ENCODE measurements at places on chromosomes 2 and 18. TPM values are rescaled to one million over a fixed set of nuclear protein-coding genes. Genes with fewer than 3 reads are reported as not detected.

The NEU2 gene
- polyA plus RNA-seq, result not detected

DNA sequence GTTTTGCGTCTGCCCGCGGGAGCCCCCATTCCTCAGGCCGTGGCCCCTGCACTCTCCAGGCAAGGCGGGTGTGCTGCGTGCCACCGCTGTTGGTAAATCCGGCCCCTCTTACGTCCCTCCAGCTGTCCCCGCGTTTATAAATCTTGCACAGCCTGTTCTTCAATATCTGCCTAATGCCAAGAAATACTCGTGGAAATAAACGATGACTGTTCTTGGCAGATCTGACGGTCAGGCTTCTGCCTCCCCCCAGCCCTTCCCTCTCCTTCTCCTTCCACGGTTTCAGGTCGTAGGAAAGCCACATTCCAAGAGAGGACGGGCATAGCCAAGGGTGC, 20.5 kb downstream of the ODC1 start:
- H3K4me1 ChIP-seq, result no peaks in the 10 kb centered on the region
- H3K36me3 ChIP-seq, result no peaks in the 10 kb centered on the region
- peaks cover 17% of the 10 kb centered on the region for H3K27me3 ChIP-seq
- no peak overlapping the region for H3K4me3 ChIP-seq

DNA sequence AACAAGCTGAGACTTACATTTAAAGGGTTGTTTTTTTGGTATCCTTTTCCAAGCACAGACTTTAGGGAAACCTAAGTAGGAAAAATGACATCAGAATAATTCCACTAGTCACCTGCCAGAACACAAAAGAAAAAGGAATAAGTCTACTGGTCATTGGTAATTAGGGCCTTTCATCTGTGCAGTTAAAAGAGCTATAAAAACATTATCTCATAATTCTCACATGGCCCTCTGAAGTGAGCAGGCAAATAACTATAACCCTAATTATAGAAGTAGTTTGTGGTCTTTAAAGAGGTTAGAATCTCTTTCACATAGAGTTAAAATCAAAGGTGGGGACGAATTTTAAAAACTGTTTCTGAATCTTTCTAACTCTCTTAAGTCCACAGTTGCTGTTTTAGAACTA, 111.1 kb upstream of the B3GNT2 start:
- no peaks in the 10 kb centered on the region for H3K36me3 ChIP-seq
- H3K4me3 ChIP-seq, result no peak overlapping the region
- no peak overlapping the region for H3K27ac ChIP-seq
- H3K27me3 ChIP-seq, result no peaks in the 10 kb centered on the region
- no peak for DNase-seq
- no peaks in the 10 kb centered on the region for H3K4me1 ChIP-seq

DNA sequence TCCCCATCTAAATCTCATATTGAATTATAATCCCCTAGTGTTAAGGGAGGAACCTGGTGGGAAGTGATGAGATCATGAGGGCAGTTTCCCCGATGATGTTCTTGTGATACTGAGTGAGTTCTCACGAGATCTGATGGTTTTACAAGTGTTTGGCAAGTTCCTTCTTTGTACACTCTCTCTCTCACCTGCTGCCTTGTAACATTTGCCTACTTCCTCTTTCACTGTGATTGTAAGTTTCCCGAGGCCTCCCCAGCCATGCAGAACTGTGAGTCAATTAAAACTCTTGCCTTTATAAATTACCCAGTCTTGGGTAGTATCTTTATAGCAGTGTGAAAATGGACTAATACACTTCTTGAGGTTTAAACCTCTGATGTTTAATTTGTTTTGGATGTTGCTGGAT, 177.5 kb downstream of the CD8B2 start:
- no peaks in the 10 kb centered on the region for H3K36me3 ChIP-seq
- H3K4me1 ChIP-seq, result no peaks in the 10 kb centered on the region
- H3K27me3 ChIP-seq, result no peaks in the 10 kb centered on the region
- no peak overlapping the region for H3K4me3 ChIP-seq
- no peak for DNase-seq

The CCDC148 gene
- 0.10 TPM for polyA plus RNA-seq

DNA sequence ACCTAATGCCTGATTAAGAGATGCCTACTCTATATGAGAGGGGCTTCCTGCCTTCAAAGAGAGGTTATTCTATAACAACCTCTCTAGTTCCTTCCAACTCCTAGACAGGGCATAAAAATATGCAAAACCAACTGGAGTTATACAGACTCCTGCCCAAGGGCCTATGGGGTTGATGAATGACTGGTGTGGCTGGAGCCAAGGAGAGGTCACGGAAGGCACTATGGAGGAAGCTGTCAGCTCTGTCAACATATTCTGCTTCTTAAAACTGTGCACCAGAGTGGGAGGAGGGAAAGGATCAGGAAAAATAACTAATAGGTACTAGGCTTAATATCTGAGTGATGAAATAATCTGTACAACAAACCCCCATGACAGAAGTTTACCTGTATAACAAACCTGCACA, 120.9 kb upstream of the CDC42EP3 start:
- DNase-seq, result no peak
- no peaks in the 10 kb centered on the region for H3K36me3 ChIP-seq
- no peak overlapping the region for H3K27ac ChIP-seq
- H3K4me3 ChIP-seq, result no peak overlapping the region
- H3K4me1 ChIP-seq, result peaks cover 32% of the 10 kb centered on the region

DNA sequence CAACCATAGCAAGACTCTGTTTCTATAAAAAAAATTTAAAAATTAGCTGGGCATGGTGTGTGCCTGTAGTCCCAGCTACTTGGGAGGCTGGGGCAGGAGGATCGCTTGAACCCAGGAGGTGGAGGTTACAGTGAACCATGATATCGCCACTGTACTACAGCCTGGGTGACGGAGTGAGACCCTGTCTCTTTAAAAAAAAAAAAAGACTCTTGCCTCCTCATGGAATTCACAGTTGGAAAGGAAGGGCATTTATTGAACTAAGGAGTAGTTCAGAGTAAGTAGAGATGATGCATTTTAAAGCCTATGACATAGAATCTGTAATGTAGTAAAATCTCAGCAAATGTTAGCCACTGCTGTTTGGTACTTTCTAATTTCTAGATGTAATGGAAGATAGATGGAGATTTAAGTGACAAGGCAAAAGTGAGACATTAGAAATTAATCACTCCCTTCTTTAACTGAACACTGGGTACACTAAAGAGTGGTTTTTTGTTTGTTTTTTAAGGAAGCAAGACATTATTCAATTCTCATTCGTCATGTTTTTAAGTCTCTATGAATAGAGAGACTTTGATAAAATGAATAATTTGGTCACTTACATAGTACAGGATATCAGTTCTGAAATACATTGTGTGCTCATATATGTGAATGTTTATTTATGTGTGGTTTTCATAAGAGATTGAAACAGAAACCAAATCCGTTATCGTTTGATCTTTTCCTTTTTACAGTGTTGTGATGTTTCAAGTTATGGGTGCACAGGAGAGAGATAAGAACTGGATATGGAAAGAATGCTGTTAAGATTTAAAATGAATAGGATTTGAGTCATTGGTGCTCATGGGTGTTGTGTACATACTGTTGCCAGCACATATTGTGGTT, 186.1 kb upstream of the STON1 start:
- peaks cover 43% of the 10 kb centered on the region for H3K4me1 ChIP-seq
- no peak for DNase-seq
- no peaks in the 10 kb centered on the region for H3K27me3 ChIP-seq

GRCh38 chr2:160322320-160322719, 122.2 kb upstream of the ITGB6 start:
- DNase-seq, result no peak
- no peak overlapping the region for H3K4me3 ChIP-seq
- H3K27me3 ChIP-seq, result no peaks in the 10 kb centered on the region
- peaks cover 45% of the 10 kb centered on the region for H3K4me1 ChIP-seq
- no peak overlapping the region for H3K27ac ChIP-seq

DNA sequence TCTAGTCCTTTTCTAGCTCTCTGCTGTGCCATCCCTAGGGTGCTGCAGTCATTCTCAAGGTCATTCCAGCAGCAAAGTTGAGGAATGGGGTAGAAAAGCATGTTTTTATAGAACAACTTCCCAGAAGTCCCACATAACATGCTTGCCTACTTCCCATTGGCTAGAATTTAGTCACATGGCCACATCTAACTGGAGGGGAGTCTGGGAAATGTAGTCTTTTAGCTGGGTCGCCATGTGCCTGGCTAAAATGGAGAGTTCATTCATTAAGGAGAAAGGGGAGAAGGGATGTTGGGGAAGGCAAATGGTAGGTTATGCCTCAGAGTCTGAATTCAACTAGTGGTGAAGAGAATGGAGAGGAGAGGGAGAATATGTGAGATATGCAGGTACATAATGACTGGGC, 85.7 kb downstream of the SLC4A3 start:
- H3K4me1 ChIP-seq, result peaks cover 15% of the 10 kb centered on the region
- no peaks in the 10 kb centered on the region for H3K36me3 ChIP-seq
- H3K27ac ChIP-seq, result no peak overlapping the region
- DNase-seq, result no peak

DNA sequence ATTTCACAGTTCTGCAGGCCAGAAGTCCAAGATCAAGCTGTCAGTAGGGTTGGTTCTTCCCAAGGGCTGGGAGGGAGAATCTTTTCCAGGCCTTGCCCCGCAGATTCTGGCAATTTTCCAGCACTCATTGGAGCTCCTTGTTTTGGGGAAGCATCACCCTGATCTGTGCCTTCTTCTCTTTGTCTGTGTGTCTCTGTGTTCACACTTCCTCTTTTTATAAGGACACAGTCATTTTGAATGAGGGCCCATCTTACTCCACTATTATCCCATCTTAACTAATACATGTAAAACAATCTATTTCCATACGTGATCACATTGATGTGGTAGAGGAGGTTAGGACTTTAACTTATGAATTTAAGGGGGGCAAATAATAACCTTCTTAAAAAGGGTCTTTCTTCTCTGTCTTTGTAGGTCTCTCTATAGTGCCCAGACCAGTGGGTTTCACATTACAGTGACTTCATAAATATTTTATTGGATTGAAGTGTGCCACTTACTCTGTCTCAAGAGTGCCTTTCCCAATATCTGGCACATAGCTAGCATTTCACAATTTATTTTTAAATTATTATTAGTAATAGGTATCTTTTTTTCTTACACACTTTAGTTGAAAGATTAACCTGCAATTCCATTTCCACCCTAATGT, 68.9 kb upstream of the CBLN2 start:
- H3K36me3 ChIP-seq, result no peaks in the 10 kb centered on the region
- H3K4me1 ChIP-seq, result no peaks in the 10 kb centered on the region
- DNase-seq, result no peak

DNA sequence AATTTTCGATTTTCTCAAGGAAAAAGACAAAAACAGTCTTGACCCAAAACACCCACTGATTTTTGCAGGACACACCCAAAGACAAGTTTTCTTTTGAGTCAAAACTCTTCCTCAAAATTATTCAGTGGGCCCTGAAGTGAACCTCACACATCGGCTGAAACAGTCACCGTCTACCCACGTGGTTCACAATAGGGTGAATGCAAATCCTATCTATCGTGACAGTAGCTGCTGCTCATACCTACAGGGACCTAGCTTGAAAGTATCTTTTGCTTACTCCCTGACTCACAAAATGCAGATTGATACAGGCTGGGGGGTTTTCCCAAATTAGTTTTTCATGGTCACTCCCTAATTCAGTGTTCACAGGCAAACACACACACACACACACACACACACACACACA, 10.7 kb upstream of the CD226 start:
- H3K27me3 ChIP-seq, result no peaks in the 10 kb centered on the region
- H3K27ac ChIP-seq, result no peak overlapping the region
- no peaks in the 10 kb centered on the region for H3K4me1 ChIP-seq
- no peak for DNase-seq
- H3K36me3 ChIP-seq, result no peaks in the 10 kb centered on the region

DNA sequence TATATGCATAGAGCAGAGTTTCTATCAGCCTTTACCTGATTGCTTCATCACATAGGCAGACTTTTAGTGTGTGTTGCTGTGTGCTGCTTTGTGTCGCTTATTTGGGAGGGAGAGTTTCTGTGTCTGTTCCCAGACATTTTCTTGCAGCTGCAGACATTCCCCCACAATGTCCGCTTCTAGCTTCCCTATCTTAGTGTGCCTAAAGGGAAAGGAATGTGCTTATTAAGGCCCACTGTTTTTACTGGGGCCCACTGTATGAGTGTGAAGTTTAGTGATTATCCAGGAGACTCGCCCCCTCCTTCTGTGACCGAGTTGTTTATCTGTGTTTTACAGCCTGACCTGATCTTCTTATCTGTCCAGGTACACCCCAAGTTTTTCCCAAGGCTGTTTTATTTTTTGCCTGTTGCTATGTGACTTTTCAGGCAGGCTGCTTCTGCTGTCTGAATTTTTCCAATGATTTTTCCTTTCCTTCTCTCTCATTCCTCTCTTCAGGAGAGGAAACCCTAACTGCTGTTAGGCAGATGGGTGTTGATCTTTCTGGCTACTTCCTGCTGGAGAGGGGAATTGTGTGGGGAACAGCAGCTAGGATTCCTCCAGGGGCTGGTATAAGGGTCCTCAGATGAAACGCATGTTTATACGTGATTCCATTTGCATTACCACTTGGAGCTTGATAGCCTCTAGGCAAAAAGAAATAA, 47.6 kb downstream of the STK17B start:
- no peaks in the 10 kb centered on the region for H3K36me3 ChIP-seq
- H3K27ac ChIP-seq, result no peak overlapping the region
- H3K4me3 ChIP-seq, result no peak overlapping the region
- DNase-seq, result no peak
- H3K4me1 ChIP-seq, result no peaks in the 10 kb centered on the region

DNA sequence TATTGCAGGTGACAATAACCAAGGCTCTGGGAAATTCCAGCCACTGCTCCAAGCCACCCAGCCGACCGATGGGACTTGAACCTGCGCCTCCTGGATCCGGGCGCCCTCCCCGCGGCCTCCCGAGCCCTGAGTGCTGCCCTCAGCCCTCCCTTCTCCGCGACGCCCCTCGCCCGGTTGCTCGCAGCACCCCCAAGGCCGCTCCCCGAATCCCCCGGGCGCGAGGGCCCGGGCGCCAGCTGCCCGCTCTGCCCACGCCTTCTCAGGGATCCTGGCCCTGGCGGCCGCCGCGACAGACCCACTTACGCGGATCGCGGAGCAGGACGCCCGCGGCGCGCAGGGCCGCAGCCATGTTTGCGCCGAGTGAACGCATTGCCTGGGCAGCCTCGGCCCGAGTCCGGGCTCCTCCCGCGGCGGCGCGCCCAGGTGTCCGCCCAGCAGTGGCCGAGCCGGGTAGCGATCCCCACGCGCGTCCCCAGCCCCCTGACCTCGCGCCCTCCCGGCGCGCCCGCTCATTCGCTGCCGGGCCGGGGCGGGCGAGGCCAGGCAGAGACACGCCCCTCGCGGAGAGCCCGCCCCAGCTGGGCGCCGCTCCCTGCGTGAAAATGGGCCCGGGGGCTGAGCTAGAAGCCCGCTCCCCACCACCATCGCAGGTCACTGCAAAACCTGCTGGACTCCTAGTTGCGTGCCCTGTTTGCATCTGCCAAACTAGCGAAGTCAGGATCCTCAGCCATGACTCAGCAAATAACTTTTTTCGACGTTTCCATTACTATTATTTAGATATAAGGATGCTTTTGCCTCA, at the start of gene FECH:
FECH (minus strand) TSS at position 452 of the 799 bp plus-strand sequence; CDS start at position 370, 82 bp downstream.
- peaks cover 10% of the 10 kb centered on the region for H3K4me1 ChIP-seq
- DNase-seq, result peak; percentile 89
- peak within 1 kb of the TSS; percentile 100 for H3K4me3 ChIP-seq
- H3K27me3 ChIP-seq, result no peaks in the 10 kb centered on the region
- H3K36me3 ChIP-seq, result no peaks in the 10 kb centered on the region
- peak within 1 kb of the TSS; percentile 93 for H3K27ac ChIP-seq

The DNER gene
- polyA plus RNA-seq, result 0.56 TPM

GRCh38 chr2:197606180-197606579, 69.2 kb downstream of the RFTN2 start:
- H3K4me1 ChIP-seq, result no peaks in the 10 kb centered on the region
- no peak overlapping the region for H3K4me3 ChIP-seq
- no peak overlapping the region for H3K27ac ChIP-seq
- no peak for DNase-seq
